ENCODE measurements at places on chromosomes 7 and 10.

GRCh38 chr10:62715383-62715782 lies 89.1 kb upstream of the ADO start:
- DNase-seq = no peak

GRCh38 chr10:60853107-60853506 lies 74.8 kb downstream of the CDK1 start:
- DNase-seq = peak; percentile 6

DNA sequence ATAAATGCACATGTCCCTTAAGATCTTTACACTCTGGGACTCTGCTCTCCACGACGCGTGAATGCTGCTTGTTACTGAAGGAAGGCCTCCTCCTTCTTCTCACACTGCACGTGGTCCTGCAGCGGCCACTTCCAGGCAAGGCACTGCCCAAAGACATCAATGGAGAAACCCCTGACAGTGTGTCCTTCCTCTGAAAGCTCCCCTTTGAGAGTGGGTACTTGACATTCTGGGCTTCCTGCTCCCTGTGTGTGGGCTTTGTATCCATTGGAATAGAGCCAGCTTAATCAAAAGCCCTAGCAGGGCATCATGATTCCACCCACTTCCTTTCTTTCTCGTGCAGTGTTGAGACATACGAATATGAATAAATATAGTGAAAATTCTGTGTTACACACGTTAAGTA lies 69.7 kb upstream of the STK17A start:
- DNase-seq = no peak

GRCh38 chr7:96297876-96298275 lies 24.0 kb downstream of the SLC25A13 start:
- DNase-seq = no peak

- DNase-seq = no peak
Observed at GRCh38 chr7:7718492-7718891, at the start of gene RPA3. Gene RPA3, minus strand, starts transcription at chr7:7718607. Its CDS starts 78,189 bp downstream, at chr7:7640418.

DNA sequence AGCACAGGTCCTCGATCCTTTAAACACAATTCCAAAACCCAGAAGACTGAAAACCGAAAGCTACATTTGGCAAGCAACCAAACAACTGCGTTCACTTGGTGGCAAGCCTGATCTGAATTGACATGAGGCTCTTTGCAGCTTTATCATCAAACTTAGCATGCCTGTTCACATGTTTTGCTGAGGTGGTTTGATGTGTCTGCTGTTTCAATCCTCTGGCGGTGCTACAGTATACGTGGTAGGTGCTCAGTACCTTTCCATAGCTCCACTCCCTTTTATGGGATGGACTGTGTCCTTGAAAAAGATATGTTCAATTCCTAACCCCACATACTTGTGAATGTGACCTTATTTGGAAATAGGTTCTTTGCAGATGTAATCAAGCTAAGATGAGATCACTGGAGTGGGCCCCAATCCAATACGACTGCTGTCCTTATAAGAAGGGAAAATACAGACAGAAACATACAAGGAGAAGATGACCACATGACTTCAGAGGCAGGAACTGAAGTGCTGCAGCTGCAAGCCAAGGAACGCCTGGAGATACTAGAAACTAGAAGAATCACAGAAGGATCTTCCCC lies 33.4 kb downstream of the CCDC6 start:
- peak; percentile 80 for DNase-seq

- peak; percentile 77 for DNase-seq
Observed at GRCh38 chr7:43108255-43109011, 4.0 kb upstream of the HECW1 start.

DNA sequence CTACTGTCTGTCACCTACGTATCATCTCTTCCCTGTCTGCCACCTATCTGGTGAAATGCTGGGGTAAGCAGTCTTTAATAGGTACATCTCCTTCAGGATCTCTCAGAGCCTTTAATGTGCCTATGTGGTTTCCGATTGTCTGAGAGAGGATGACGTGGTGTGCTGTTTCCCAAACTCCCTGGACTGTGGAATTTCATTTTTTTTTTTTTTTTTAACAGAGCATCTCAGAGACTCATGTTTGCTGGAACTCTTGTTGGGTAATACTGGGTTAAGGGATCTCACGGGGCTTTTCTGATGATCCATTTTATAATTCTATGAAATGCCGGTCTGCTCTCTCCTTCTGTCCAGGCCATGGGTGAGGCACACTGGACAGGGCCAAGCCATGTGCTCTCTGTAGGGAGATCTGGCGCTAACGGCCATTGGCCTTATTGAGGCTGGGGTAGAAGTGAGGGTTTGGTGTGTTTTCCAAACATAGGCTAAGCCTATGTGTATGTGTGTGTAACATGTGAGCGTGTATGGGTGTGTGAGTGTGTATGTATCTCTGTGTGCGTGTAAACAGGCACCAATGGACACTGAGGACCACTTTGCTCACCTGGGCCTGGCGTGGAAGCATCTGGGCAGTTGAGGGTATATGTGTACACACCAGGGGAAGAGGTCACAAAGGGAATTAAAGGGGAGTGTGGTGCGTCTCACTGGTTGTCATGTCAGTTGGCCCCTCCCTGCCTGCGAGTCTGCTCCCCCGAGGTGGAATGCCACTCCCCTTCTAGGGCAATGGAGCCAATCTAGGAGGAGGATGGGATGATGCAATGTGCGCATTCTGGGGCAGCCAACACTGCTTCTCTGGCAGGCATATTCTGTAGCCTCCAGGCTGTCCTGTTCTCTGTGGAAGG lies 7.8 kb downstream of the ADRA2A start:
- DNase-seq = peak; percentile 41

- DNase-seq = no peak
Observed at GRCh38 chr10:74851831-74852230, 25.4 kb downstream of the KAT6B start.

GRCh38 chr10:53952698-53953630 lies 848.1 kb downstream of the PCDH15 start:
- no peak for DNase-seq

- no peak for DNase-seq
Observed at GRCh38 chr10:128499956-128500355, 373.7 kb upstream of the MKI67 start.

DNA sequence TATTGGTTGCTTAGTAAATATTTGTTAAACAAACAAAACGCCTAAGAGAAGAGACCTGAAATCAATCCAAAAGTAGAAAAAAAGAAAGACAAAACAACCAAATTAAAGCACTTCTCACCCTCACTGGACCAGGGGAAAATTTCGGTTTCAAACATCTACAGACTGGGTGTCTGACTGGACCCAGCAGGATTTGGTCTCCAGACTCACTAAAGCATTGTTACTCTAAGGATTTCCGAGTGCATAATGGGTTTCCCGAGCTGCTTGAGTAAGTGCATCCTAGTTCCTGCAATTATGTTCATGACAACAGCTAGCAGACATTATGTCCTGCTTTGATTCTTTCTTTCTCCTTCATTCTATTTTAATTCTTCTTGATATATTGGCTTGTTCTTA lies 51.8 kb upstream of the FAM3C start:
- DNase-seq = no peak

- no peak for DNase-seq
Observed at GRCh38 chr10:1085258-1085657, 29.1 kb downstream of the WDR37 start.

- peak; percentile 20 for DNase-seq
Observed at GRCh38 chr10:101028446-101029337, 2.2 kb downstream of the PDZD7 start.

- no peak for DNase-seq
Observed at GRCh38 chr10:3094609-3095036, 27.3 kb downstream of the PFKP start.

- DNase-seq = peak; percentile 85
Observed at GRCh38 chr7:40673285-40673684, 538.5 kb downstream of the SUGCT start.

- no peak for DNase-seq
Observed at GRCh38 chr10:75201793-75202307, 8.7 kb upstream of the VDAC2 start.

DNA sequence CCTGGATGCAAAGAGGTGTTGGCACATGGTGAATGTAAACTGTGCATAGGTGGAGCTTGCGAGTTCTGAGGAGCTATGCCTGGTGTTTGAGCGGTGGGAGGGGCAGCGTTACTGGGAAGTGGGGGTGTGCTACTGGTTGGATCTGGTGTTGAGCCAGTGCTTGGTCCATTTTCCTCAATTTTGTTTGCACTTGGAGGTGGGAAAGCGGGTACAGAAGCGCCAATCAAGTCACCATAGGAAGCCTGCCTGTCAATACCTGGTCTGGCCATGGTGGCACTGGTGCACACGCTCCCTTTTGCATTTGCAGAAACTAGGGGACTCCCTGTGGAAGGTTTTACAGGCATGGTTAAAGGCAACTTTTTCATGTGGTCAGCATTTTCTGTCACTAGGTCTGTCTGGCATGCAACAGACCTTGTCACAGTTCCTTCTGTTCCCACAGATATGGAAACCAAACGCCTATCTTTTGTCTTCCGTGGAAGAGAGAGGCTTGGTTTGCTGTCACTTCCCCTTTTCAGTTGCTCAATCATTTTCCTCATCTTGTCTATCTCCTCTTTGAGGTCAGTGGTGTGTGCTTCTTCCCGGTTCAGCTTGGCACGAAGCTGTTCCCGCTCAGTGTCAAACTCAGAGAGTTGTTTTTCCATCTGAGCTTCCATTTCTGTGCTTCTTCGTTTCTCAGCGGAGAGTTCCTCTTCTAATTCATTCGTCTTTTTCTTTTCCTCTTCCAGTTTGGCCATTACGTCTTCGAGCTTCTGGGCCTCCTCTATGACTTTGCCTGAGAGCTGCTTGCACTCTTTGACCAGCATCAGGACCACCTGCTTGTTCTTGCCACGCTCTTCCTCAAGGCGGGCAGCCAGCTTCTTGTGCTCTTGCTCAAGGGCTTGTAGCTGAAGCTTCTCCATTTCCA lies 81.1 kb downstream of the CTTNBP2 start:
- DNase-seq = no peak

DNA sequence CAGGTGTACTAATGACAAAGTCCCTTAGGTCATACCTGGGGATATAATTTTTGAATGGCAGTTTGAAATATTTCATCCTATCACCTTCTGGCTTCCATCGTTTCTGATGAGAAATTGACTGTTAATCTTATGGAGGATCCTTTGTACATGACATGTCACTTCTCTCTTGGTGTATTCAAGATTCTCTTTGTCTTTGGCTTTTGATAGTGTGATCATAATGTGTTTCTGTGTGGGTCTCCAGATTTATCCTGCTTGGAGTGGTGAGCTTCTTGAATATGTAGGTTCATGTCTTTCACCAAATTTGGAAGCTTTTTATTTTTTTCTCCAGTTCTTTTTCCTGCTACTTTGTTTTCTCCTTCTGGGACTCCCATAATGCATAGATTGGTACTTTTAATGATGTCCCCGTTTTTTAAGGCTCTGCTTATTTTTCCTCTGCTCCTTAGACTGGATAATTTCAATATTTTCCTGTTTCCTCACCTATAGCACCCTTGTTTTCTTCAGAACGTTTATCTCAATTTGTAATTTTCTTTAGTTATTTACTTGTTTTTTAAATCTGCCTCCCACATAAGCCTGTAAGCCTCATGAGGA lies 4.4 kb downstream of the RBM33 start:
- no peak for DNase-seq

- no peak for DNase-seq
Observed at GRCh38 chr7:145156834-145157233, 321.0 kb upstream of the TPK1 start.

DNA sequence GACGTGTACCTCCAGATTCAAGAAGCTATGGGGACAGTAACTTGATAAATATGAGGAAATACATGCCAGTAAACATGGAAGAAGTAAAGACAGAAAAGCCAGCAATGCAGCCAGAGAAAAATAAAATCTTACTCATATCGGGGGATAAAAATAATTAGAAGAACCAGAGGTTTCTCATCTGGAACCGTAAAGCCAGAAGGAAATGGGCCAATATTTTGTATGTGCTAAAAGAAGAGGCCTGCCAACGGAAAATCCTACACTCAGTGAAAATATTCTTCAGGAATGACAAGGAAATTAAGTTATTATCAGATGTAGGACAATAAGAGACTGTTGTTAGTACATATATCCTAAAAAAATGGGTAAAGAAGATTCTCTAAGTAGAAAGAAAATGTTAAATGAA lies 401.2 kb downstream of the CDC14C start:
- no peak for DNase-seq

DNA sequence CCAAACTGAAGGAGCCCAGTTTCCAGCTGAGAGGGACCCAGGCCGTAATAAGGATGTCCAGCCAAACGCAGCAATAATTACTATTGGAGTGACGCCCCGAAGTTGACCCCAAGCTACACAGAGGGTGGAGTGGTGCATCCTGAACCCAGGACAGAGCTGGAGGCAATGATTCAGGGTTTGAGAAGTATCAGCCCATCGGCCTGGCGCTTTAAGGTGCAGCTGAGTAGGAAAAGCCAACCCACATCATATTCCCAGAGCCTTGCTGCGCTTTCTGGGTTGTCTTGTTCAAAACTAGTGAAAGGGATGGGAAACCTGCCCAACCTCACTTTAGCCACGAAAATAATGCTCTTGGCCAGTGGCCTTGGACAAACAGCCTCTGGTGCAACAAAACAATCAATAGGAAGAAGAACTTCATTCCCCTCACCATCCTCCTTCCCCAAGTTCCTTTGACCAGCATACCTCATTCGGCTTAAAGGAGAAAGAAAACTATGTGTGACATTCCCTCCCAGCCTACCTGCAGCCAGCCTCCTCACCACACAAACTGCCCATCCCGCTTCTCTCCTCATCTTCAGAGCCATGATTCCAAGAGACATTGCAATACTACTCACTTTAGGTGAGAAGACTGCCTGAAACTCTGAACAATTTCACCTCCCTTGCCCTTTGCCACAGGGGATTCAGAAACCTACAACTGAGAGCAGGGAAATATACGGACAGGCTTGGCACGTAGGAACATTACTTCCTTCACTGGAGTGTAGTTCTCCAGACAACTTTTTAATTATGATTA lies 217.2 kb upstream of the MKLN1 start:
- DNase-seq = peak; percentile 77

- no peak for DNase-seq
Observed at GRCh38 chr7:2476298-2476697, at the start of gene GRIFIN. Gene GRIFIN, minus strand, starts transcription at chr7:2476398. Its CDS starts 15 bp downstream, at chr7:2476383.

GRCh38 chr10:69893271-69893900 lies 91.7 kb downstream of the COL13A1 start:
- no peak for DNase-seq

GRCh38 chr7:37701769-37702168 lies 18.2 kb downstream of the GPR141 start:
- no peak for DNase-seq

- no peak for DNase-seq
Observed at GRCh38 chr7:14937581-14937980, 35.0 kb upstream of the DGKB start.

- DNase-seq = no peak
Observed at GRCh38 chr10:116186273-116186672, 86.7 kb downstream of the GFRA1 start.

GRCh38 chr10:61897671-61898434 lies 3.6 kb upstream of the ARID5B start:
- DNase-seq = peak; percentile 78

- peak; percentile 72 for DNase-seq
Observed at GRCh38 chr7:92641921-92642511, 51.8 kb upstream of the FAM133B start.

Measured in GM23248 (cell line).